ENCODE measurements at places on chromosomes 5 and 9.

DNA sequence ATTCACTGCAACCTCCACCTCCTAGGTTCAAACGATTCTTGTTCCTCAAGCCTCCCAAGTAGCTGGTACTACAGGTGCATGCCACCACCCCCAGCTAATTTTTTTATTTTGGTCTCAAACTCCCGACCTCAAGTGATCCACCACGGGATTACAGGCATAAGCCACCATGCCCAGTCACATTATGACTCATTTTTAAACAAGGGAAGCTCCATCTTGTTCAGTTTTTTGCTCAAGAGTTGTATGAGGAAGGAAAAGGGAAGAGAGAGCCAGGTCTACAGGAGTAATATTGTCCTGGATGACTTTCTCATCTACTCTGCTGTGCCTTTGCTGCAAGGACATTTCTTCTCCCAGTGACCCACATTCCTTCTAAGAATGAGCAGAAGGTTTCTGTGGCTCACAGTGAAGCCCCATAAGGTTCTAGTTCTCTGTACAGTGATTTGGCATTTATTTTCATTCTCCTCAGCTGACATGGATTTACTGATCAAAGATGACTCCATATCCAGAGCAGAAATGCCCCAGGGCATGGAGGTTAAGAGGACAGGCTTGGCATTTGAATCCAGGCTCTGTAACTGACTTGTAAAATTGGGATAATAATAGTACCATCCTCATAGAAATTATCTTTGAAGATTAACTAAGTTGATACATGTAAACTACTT, 153.5 kb downstream of the CDH6 start:
- no peak for DNase-seq

GRCh38 chr9:130036099-130036498, 6.9 kb downstream of the FNBP1 start:
- DNase-seq = no peak

DNA sequence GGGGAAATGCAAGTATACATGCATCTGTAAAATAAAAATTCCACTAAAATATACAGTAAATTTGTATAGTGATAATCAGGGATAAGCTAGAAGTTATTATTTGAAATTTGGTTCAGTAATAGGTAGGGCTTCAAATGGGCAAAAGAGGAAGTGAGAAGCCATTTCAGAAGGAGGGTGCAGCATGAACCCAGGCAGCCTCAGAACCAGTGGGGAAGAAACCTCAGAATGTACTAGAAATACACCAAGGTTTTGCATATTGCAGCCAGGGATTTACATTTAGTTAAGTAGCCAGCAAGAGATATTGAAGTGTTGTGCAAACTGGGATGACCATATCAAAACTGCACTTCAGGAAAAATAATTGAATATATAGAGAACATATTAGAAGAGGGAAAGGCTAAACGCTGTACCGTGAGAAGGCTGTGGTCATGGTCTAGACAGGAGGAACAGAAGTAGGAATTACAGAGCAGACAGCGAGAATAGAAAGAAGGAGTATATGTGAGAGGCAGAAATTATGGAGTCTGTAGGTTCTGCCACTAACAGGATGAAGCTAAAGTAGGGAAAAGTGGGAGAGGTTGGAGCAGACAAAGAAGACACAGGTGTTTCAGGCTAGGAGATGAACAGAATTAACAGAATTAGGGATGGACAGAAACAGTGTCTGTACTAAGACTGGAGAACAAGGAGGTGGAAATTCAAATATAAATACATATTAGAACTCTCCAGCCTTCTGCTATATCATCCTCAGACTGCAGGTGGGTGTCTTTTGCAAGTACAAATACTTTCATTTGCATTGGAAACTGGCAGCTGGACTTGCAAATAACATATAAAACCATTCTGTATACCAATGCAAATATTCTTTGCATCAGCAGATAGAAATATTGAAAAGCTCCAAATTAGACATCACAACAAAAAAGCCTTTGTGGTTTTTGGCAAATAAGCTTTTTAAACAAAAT, 335.6 kb downstream of the ZNF608 start:
- peak; percentile 15 for DNase-seq

GRCh38 chr9:95014917-95015316, 288.4 kb downstream of the AOPEP start:
- DNase-seq = no peak

DNA sequence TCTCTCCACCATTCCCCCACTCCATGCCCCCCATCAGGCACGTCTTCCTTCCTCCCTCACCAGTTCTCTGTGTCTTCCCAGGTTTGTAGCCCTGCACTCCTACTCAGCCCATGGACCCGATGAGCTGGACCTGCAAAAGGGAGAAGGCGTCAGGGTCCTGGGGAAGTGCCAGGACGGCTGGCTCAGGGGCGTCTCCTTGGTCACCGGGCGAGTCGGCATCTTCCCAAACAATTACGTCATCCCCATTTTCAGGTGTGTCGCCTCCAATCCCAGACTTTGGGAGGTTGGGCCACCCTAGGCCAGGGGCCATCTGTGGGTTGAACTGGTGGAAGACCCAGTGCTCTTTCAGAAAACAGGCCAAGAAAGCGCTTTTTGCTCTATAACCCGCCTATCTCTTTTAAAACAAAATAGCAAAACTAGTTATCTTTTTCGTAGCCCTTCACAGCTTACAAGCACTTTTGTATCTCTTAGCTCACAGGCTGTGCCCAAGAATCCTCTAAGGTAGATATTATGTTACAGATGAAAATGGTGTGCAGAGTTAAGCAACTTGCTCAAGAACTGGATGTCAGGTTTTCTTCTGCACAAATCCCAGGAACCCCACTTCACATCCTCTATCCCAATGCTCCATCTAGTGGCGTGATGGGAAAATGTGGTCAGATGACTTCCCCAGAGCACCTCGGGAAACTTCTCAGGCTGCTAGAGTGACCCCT, 56.2 kb downstream of the PLAC8L1 start:
- DNase-seq = peak; percentile 36

GRCh38 chr5:97149709-97150108, 7.3 kb upstream of the LIX1 start:
- no peak for DNase-seq

DNA sequence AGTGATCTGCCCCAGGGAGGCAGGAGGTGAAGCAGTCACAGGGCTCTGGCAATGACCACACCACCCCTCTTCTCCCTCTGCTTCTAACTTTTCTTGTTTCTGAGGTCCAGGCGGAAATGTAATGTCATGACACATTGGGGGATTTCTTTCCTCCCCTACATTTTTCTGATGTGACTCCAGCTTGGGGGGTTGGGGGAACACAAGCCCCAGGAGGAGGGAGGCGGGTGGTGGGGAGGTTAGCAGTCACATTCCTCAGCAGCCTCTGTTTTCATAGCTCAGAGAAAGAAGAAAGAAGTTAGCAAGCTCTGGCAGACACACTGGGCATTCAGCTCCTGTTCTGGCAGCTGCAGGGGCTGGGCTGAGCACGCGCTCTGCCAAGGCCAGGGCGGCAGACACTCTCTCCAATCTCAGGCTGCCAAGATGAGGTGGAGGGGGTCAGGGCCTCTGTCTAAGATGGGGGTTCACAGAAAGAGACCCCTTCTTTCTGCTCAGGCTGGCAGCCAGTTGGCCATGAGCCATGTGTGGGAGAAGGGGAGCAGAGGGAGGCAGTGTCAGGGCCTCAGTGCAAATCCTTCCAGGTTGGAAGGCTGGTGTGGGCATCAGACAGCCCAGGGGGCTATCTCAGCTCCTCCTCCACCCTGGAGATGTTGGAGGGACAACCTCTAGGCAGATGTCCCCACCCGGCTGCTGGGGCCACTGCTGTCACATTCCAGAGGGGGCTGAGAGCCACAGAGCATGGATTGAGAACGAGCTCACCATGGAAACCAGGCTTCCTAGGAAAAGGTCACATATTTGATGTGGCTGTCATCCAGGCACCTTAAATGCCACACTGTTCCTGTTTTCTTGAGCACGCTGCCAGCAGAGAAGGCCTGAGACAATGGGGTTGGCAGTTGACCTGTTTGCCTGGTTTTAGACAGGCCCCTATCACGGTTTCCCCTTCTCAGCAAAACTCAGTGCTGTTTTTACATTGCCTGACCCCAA, 20.1 kb upstream of the PFDN1 start:
- no peak for DNase-seq

DNA sequence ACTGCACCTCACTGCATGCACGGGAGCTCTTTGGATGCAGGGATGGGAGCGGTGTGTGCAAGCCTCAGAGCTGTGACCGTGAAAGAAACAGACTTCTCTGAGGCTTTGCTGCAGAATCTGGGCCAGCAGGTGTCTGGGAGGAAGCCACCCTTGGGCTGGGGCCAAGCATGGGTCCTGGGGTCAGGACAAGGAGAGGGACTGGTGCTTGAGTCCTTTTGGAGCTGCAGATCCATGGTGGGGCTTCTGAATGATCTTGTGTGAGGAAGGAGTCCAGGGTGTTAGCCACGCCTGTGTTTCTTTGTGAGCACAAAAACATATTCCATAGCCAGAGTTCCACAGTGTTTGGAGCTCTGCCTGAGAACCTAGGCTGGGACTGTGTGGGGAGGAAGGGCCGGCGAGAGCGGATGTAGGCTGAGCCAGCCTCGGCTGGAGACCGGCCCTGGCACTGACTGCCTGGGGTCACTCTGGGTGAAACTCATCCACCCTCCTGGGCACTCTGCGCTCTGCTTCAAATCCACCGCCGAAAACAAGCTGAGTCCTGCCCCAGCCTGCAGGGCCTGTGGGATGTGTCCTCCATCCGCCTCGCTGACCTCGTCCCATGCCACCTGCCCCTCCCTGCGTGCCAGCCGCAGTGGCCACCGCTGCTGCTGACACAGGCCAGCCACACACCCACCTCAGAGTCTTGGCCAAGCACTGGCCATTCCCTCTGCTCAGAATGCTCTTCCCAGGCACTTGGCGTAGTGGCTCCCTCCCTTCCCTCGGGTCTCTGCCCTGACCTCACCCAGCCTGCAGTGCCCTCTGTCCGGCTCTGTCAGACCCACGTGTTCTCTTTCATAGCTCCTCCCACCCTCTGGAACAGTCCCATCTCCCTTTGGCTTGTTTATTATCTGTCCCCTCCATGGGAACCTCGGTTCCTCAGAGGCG, 26.7 kb downstream of the ERGIC1 start:
- DNase-seq = no peak

DNA sequence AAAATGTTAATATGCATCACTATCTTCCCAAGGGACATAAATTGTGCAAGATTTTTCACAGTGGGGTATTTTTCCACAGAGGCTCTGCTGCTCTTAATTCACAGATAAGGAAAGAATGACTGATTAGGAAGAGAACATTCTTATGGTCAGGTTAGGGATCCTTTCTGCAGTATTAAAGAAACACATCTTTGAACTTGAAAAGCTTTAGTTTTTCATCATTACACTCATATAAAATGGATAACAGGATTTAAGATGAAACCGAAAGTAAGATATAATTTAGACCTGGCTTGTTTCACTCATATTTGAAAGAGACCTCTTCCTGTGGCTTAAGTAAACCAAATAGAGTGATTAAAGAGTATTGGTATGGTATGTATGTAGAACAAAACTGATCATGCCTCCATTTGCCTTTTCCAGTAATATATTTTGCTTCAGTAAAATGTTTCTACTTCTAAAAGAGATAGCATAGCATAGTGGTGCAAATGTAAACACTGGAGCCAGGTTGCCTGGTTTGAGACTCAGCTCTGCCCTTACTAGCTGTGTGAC, 160.0 kb downstream of the PRR16 start:
- DNase-seq = no peak

DNA sequence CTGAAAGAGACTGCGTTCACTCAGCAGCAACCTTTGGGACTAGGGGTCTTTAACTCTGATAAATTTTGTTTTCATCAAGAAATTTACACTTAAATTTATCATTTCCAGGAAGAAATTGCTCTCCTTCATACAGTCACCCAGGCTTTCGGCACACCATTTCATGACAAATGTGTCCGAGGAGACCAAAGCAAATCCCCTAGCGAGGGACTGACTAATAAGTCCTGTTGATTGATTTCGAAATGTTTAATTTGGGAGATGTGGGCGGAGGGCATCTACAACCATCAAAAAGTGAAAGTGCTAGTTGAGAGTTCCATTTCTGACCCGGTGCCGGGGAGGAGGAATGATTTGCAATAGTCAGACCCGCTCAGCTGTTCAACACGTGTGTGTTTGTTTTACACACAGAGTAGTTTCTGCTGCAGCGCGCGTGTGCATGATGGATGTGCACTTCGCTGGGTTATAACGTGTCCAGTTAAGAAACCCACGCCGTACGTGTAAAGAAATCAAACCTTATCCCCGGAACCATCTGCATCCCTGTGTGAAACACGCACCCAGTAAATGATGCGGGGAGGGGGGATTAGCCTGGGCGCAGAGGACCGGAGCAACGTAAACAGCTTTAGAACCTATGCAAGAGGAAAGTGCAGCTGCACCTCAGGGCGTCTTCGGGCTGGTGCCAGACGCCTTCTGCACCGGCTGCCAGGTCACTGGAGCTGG, 845 bp upstream of the NR4A3 start:
- no peak for DNase-seq

- DNase-seq = no peak
Observed at GRCh38 chr9:133141833-133142595, 21.0 kb upstream of the RALGDS start.

DNA sequence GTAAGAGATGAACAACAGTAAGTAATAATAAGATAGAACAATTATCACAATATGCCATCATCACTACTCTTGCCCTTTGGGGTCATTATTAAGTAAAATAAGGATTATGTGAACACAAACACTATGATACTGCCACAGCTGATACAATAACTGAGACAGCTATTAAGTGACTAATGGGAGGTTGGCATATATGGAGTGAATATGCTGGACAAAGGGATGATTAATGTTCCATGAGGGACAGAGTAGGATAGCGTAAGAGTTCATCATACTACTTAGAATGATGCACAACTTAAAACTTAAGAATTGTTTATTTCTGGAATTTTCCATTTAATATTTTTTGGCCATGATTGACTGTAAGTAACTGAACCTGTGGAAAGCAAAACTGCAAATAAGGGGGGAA, 16.6 kb downstream of the POU5F2 start:
- DNase-seq = no peak

All from smooth muscle cell of the brain vasculature (primary cell).